ENCODE measurements at places on chromosomes 11 and 22.

GRCh38 chr11:73521621-73522020, 76.3 kb downstream of the FAM168A start:
- no peak for DNase-seq

DNA sequence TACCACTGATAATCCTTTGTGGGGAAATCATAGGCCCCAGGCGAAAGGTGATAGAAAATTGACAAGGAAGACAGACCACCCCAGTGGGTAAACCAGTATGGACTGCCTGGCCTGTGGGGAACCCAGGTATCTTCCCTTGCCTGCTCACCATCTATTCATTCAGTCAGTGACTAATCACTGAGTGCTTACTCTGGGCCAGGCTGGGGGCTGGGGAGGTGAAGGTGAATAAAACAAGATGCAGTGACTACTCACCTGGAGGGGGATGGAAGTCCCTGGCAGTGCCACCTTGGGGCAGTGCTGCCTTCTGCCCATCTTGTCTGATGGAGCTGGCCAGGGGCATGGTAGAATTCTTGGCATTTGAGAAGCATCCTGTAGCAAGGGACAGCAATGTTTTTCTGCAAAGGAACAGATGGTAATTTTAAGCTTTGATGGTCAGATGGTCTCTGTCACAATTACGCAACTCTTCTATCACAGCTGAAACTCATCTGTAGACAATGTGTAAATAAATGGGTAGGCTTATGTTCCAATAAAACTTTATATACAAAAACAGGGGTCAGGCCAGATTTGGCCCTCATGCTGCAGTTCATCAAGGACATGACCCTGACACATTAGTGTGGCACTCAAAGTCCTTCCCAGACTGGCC, 4.6 kb downstream of the ISX start:
- DNase-seq, result no peak

- no peak for DNase-seq
Observed at GRCh38 chr11:32304521-32304920, 130.8 kb downstream of the WT1 start.

DNA sequence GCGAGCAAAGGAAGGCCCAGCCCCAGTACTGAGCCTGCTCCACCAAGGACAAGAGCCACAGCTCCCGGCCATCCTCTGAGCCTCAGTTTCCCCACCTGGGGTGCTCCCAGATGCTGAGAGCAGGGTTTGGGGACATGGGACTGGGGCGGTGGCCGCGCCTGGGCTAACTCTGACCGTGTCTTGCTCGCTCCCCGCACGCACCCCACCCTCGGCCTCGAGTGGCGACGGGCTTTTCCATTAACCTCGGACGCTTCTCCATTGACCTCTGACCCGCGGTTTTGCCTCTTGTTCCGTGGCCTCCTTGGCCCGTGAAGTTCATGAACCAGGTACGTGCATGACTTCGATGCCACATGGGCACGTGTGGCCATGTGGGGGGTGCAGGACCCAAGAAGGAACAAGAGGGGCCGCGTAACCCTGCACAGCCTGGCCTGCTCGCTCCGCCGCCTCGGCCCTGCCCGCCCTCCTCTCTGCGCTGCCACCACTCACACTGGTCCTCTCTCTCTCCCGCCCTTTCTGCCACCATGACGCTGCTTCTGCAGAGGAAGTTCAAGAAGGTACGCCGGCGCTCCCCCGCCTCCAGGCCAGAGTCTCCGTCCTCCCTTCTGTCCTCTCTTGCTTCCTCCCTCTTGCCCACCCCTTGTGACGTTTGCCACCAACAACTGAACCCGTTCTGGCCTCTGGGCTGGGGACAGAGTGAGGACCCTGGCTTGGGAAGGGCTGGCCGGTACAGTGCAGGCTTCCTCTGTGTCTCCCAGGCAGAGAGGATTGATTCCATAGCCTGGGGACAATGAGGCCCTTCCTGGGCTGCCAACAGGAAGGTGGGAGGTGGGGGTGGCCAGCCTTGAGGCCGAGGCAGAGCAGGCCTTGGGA, 6.9 kb downstream of the TNNT3 start:
- DNase-seq, result no peak

DNA sequence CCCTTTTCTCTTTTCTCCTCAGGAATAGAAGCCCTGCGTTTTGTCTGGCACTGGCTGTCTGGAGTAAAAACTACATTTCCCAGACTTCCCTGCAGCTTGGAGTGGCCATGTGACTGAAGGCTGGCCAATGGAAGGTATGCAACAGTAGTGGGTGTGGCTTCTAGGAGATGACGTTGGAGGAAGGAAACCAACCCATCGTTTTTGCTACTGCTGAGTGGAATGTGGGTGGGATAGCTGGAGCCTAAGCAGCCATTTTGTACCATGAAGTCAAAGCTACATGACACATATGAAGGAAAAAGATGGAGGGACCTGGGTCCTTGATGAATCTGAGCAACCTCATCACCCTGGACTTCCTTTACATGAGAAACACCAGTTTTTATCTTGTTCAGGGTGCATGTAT, 19.6 kb downstream of the FGF3 start:
- DNase-seq, result no peak

DNA sequence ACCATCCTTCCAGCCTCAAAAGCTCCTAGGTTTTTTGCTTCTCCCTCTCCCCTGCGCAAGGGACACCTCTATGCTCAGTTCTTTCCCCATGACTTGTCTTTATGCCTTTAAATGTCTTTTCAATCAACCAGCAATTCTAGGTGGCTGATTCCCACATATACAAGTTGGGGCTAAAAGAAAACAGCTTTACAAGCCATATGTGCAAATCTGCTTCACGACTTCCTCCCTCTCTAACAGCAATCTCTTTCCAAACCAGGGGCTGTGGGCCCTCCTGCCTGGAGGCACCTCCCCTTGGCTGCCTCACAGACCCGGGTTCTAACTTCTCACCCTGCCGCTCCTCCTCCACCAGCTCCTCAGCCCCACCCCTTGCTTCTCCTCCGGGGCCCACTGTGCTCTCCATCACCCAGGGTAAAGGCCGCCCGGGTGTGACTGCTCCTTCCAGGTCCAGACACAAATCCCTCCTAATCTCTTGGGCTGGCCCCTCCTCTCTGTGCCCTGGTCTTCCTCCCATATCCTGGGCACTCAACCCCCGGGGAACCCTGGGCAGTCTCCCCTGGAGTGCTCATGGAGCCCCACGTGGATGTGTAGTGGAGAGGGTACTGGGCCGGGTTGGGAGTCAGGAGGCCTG, 14.1 kb downstream of the TMPRSS13 start:
- DNase-seq, result no peak

- DNase-seq, result no peak
Observed at GRCh38 chr11:130571947-130572584, 123.6 kb downstream of the ADAMTS15 start.

DNA sequence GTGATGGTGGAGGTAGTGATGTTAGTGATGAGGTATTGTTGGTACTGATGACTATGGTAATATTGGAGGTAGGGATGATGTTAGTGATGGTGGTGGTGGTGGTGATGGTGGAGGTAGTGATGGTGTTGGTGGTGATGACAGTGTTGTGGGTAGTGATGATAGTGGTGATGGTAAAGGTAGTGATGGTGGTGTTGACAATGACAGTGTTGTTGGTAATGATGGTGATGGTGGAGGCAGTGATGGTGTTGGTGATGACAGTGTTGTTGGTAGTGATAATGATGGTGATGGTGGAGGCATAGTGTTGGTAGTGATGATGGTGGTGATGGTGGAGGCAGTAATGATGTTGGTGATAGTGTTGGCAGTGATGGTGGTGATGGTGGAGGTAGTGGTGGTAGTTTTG, 65.1 kb downstream of the MYO7A start:
- DNase-seq, result no peak

DNA sequence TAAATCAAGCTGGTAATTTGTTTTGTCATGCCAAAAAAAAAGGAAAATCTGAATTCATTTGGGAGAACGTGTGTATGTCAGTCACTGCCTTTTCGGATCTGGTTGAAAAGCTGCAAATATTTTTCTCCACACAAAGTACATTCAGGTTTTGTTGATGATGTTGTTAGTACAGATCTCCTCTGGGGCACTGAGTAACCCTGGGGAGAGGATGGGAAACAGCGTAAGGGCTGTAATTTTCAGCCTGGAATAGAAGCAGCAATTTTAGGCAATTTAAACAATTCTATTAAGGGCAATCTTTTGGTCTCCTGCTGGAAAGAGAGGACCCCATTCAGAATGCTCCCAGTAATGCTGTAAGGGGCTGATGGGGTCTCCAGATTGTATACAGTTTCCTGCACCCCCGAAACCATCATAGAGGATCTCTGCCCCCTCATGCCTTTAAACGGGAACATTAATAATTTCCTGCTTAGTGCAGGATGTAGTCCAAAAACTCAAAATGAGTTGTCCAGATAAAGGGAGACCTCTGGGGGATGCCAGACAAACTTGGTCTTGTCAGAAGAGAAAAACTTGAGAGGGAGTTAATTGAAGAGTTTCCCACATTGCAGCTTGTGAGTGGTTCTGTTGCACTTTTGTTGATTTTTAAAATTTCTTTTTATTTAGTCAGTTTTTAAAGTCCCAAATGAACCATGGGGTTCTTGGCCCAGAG, 132.3 kb downstream of the COMMD9 start:
- DNase-seq, result no peak

DNA sequence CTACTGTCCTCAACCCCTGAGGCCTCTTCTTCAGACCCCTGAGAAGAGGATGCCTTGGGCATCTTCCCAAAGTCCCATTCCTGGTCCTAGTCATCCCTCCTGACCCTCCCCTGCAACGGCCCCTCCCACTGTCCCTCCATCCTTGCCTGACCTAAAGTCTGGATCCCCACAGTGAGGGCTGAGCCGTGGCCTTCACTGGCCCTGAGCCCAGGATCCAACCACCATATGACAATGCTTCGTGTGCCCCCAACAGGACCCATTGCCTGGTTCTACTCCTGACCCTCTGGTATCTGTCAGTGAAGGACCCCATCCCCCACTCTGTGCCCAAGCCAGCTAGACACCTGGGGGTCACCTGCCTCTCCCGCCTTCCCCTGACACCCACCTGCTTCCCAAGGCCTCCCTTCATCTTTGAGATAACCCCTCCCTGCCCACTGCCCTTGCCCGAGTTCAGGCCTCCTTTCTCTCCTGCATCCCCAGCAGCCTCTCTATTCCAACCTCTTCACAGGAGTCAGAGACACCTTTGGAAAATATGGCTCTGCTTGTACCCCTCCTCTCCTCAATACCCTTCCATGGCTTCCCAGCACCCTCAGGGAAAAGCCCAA, 48.0 kb downstream of the LRRC32 start:
- DNase-seq, result no peak

GRCh38 chr11:76674517-76675400, 4.2 kb upstream of the LRRC32 start:
- no peak for DNase-seq

- DNase-seq, result no peak
Observed at GRCh38 chr11:103257360-103257759, 148.1 kb downstream of the DYNC2H1 start.

DNA sequence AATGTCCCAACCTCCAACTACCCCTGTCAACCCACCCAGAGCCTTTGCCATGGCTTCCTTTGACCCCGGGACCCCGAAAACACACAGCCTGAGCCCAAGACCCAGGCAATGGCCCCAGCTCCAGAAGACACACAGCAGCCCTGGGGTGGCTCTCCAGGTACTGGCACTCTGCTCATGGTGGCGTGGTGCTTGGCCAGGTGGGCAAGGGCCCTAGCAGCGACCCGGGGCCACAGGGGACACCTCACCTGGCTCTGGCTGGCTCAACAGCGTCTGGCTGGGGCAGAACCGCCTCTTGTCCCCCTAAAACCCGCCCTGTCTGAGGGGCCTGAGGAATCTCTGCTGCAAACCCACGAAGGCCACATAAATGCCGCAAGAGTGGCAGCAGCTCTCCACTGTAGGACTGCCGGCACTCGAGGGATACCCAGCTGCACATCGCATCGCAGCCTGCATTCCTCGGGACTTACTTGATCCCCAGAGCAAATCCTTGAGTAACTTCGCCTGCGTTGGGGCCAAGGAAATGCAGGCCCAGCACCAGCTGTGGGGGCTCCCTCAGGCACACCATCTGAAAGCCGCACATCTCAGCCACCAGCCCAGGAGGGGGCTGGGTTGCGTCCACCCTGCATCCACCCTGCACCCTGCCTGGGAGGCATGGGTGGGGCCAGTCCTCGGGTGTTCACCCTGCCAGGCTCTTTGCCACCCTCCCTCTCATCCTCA, 23.1 kb upstream of the GNB1L start:
- DNase-seq, result no peak

DNA sequence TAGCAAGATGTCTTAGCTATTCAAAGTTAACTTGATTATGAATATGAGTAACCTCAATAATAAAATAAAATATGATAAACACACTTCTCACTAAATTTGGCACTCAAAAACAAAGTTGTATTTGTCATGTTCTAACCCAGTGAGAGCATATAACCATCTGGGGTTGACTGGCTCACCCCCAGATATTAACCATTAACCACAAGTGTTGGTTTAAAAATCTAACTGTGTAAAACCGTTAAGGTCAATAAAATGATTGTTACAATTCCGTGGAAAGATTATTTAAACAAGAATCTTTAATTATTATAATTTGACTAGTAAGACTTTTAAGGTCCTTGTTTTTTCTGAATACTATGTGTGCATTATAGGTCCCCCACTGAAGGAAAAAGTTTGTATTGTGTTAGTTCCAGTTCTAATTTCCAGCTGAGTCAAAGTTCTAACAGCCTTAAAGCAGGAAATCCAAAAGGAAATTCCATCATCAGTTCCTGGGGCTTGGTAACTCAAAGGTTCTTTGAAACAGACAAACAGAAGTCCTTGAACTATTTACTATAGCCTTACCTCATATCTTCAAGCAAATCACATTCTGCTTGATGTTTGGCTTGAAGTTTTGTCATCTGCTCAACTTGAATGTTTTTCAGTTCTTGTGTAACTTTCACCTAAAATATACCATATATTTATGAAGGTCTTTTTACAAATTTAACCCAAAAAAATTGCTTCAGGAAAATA, 2.5 kb downstream of the FCHSD2 start:
- no peak for DNase-seq

GRCh38 chr22:33393432-33393831, 335.3 kb upstream of the SYN3 start:
- DNase-seq, result no peak

DNA sequence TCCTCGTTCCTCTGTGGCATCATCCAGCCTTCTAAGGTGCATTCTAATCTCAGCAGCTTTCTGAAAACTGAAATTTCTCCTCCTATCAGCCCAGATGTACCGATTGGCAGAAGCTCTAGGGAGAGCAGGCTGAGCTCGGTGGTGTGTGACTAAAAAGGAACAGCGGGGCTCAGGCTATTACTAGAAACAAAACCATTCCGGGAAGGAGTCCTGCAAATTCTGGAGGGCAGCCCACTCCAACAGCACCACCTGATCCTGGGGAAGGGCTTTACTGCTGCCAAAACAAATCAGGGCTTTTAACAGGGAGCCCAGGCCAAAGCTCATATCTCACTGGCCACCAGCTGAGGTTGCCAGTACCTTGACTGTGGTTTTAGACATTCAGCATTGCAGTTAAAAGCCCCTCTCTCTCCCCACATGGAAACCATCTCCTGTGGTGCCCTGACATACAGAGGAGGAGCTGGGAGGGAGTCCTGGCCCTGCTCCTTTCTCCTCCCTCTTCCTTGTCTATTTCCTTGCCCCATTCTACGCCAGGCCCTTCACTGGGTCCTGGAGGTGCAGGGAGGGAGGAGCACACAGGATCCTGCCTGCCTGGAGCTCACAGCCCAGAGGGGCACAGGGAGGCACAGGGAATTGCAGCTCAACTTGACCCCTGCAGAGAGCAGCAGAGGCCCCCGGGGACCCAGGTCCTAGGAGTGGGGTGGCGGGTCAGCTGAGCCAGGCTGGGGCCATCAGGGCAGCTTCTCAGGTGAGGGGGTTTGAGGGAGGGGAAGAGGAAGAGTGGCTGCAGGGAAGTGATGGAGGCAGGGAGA, 889 bp downstream of the PLAAT4 start:
- DNase-seq, result peak; percentile 68

Measured in KG1 (cell line).